RCC 7860 (cell line): ENCODE measurements at places on chromosomes 5 and 9.

DNA sequence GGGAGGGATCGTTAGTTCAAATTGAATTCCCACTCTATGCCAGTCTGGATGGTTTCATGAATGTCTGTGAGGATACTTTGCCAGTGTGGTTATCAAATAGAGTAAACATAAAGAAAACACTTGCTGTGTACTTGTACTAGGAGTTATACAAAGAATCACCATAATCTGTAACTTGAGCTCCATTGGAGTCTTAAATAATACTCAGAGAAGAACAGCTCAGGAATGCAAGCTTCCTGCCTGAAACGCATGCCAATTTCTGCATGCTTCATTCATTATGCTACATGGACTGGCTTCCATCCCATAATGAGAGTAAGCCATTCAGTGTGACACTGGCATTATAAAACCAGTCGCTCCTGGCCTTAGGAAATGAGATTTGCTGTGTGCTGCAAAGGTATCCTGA is 351.4 kb downstream of the SEMA5A start:
- no peak for DNase-seq

DNA sequence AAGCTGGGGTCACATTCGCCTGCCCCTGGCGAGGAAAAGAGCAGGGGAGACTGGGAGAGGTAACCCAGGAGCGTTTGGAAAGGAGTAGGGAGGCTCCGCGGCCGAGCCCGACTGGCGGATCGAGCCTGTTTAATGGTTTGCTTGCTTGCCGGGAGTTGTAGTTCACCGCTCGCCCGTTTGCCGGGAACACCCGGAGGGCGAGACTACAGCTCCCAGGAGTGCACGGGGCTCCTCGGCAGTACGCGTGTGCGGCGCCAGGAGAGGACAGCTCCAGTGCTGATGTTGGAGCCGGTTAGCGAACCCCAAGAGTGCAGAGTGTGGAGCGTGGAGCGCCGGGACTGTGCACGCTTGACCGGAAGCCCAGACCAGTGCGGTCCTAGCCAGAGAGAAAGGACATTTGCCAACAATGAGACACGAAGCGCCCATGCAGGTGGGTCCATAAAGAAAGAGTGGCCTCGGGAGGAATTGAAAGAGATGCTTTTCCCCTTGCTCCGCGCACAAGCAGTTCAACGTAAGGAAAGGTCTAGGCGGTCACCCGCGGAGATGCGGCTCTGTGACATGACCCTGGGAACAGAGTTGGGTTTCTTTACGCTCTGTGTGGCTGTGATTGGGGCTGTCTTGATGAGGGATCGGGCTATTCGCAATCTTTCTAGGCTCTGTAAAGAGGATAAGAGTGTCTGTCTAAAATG is at the start of gene RAB3C:
Gene RAB3C, plus strand, starts transcription at position 273 of the 689 bp plus-strand sequence. Its CDS starts 134 bp downstream, at position 407.
- DNase-seq: peak; percentile 10

DNA sequence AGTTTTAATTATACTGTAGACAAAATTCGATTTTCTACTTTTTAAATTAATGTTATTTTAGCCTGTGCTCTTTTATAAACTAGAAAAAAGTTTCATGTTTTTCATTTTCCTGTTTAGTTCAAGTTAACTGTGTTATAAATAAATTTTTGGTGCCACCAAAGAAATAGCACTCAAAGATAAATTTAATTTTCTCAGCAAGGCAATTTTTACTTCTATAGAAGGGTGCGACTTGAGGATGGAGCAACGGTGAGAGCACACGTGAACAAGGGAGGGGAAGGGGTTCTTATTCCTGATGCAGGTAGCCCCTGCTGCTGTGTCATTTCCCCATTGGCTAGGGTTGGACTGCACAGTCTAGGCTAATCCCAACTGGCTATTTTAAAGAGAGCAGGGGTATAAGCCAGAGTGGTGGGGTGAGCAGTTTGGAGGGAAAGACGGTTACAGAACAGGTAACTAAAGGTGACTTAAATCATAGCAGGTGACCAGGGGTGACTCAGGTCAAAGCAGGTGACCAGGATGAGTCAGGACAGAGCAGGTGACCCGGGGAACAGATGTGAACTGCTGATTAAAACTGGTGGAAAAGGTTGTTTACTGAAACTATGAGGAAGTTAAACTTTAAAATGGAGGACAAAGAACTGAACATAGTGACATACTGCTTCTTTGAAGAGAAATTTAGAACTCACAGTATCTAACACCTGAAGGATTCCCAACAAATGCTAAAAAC is 104.6 kb upstream of the GPBP1 start:
- no peak for DNase-seq

DNA sequence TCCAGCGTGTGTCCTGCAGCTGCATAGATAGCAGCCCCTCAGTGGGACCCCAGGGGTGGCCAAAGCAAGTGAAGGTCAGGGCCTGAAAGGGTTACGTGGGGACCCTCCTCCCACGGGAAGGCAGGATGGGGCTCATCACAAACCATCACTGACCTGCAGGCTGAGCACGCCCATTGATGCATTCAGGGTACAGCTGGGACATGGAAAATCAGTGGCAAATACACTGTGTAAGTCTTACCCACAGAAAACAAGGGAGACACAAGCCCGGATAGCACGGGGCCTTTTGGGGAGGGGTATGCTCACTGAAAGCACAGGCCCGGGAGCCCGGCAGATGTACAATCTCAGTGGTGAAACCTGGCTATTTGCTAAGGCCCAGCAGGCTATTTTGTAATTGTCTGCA is 49.1 kb downstream of the SEMA4D start:
- no peak for DNase-seq

GRCh38 chr9:75142202-75142601 is 53.9 kb downstream of the OSTF1 start:
- no peak for DNase-seq

DNA sequence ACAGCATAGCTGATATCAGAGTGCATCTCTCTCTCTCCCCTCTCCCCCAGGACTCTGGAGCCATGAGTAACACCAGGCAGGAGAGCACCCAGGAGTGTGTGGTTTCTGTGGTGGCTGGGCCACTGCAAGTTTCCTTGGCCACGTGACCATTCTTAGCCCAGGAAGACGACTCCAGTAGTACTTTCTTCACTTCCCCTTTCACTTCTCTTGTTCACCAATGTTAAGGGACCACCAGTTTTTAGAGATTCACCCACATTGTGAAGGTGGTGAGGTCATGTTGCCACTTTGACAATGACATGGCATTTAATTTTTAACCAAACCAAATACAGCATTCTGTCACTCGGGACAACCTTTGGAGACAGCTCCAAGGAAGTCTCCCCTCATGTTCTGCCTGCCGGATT is 17.9 kb upstream of the DAPK1 start:
- peak; percentile 95 for DNase-seq

DNA sequence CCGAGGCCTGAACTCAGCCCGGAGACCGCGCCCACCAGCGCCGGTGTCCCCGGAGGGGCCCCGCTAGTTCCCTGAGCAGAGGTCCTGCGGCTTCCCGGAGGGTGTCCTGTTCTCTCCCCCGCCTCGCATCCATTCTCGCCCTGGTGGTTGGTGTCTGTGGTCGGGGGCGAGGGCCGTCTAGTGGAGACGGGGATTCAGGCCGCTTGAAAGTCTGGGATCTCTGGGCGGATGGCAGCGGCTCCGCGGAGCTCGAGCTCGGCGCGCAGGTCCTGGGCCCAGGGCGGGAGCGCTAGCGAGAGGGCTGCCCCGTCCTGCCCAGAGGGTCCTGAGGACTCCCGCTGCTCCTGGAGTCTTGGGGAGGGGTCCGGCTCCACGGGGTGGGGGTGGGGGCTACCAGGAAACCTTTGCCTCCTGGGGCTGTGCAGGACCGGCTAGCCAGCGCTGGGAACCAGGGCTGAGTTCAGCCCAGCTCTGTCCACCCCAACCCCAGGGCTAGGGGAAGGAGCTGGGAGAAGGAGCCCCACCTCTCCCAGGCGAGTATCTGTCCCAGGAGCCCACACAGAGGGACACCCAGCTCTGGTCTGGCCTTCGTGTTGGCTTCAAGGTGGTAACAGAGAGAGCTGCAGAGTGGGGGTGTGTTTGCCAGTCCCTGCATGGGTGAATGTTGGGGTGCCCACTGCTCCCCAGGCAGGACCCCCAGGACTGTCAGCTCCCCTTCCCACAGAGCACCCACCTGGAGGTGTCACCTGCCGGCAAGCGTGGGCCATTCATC is 4.0 kb downstream of the TOR4A start:
- no peak for DNase-seq
